ENCODE measurements at places on chromosomes 4 and X. TPM values are rescaled to one million over a fixed set of nuclear protein-coding genes. Genes with fewer than 3 reads are reported as not detected.
A peak's percentile ranks its signal among the peaks of the same experiment; 100 is the strongest.

HS6ST2 gene
- not detected for total RNA-seq

DNA sequence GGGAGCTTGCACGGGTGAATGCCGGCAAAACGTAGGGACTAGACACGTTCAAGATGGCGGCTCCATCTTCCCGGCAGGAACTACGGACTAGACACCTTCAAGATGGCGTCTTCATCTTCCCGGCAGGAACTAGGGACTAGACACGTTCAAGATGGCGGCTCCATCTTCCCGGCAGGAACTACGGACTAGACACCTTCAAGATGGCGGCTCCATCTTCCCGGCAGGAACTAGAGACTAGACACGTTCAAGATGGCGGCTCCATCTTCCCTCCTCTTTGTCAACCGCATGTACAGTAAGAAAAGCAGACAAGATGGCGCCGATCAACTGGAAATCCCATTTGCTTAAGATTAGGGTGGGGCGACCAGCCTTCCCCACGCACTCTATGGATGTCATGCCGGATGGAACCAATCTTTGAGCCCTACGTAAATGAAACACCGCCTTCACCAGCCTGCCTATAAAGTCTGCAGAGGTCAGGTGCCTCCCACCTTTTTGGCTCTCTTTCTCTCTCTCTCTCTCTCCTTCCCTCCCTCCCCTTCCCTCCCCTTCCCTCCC, 222.4 kb downstream of the CRLF2 start:
- peak overlapping the region; percentile 54 for H3K27ac ChIP-seq
- H3K27me3 ChIP-seq, result no peaks in the 10 kb centered on the region
- peak; percentile 86 for DNase-seq
- H3K4me3 ChIP-seq, result peak overlapping the region; percentile 33
- H3K36me3 ChIP-seq, result no peaks in the 10 kb centered on the region
- H3K4me1 ChIP-seq, result no peaks in the 10 kb centered on the region

GRCh38 chr4:31045724-31046318, 325.7 kb downstream of the PCDH7 start:
- no peak overlapping the region for H3K4me3 ChIP-seq
- H3K36me3 ChIP-seq, result no peaks in the 10 kb centered on the region
- H3K4me1 ChIP-seq, result no peaks in the 10 kb centered on the region

- no peaks in the 10 kb centered on the region for H3K27me3 ChIP-seq
- no peaks in the 10 kb centered on the region for H3K36me3 ChIP-seq
- H3K27ac ChIP-seq, result no peak overlapping the region
- H3K4me3 ChIP-seq, result no peak overlapping the region
- DNase-seq, result no peak
Observed at GRCh38 chr4:4254199-4254598, 6.2 kb upstream of the TMEM128 start.

ZMAT1 gene
- total RNA-seq, result 14.3 TPM

DNA sequence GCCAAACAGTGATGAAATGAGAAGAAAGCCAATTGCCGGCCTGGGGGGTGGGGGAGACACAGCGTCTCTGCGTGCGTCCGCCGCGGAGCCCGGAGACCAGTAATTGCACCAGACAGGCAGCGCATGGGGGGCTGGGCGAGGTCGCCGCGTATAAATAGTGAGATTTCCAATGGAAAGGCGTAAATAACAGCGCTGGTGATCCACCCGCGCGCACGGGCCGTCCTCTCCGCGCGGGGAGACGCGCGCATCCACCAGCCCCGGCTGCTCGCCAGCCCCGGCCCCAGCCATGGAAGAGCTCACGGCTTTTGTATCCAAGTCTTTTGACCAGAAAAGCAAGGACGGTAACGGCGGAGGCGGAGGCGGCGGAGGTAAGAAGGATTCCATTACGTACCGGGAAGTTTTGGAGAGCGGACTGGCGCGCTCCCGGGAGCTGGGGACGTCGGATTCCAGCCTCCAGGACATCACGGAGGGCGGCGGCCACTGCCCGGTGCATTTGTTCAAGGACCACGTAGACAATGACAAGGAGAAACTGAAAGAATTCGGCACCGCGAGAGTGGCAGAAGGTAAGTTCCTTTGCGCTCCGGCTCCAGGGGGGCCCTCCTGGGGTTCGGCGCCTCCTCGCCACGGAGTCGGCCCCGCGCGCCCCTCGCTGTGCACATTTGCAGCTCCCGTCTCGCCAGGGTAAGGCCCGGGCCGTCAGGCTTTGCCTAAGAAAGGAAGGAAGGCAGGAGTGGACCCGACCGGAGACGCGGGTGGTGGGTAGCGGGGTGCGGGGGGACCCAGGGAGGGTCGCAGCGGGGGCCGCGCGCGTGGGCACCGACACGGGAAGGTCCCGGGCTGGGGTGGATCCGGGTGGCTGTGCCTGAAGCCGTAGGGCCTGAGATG, at the start of gene SHOX:
TSS of gene SHOX (plus strand) at position 180 of the 885 bp plus-strand sequence. CDS start at position 287, 107 bp downstream.
- H3K4me3 ChIP-seq, result no peak within 1 kb of the TSS
- H3K4me1 ChIP-seq, result no peaks in the 10 kb centered on the region
- DNase-seq, result no peak
- H3K27me3 ChIP-seq, result peaks cover 32% of the 10 kb centered on the region
- H3K27ac ChIP-seq, result no peak within 1 kb of the TSS

DNA sequence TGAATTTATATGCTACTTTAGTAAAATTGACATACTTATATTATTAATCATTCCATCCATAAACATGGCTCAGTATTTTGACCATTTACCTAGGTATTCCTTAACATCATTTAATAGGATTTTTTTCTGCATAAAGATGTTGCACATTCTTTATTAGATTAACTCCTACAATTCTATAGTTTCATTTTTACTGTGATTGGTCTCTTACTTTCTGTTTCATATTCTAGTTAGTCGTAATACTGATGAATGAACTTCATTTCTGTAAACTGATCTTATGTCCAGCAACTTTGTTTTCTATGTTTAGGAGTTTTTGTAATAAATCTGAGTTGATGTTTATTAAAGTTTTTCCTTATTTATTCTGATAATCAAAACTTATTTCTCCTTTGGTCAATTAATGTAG, 278.2 kb upstream of the CXXC4 start:
- no peaks in the 10 kb centered on the region for H3K27me3 ChIP-seq
- no peak overlapping the region for H3K4me3 ChIP-seq
- H3K27ac ChIP-seq, result no peak overlapping the region
- no peak for DNase-seq

PNMA5 gene
- total RNA-seq, result not detected

GRCh38 chr4:41285864-41286235, 29.1 kb downstream of the UCHL1 start:
- DNase-seq, result no peak
- H3K27me3 ChIP-seq, result no peaks in the 10 kb centered on the region
- no peaks in the 10 kb centered on the region for H3K36me3 ChIP-seq
- H3K27ac ChIP-seq, result no peak overlapping the region

- DNase-seq, result no peak
- no peak overlapping the region for H3K27ac ChIP-seq
- H3K4me1 ChIP-seq, result peaks cover 6% of the 10 kb centered on the region
- no peaks in the 10 kb centered on the region for H3K27me3 ChIP-seq
- H3K36me3 ChIP-seq, result no peaks in the 10 kb centered on the region
- no peak overlapping the region for H3K4me3 ChIP-seq
Observed at GRCh38 chr4:112633477-112634235, 3.1 kb downstream of the ZGRF1 start.

GRCh38 chr4:8195841-8196458, 3.1 kb upstream of the SH3TC1 start:
- H3K4me1 ChIP-seq, result peaks cover 44% of the 10 kb centered on the region
- H3K4me3 ChIP-seq, result no peak overlapping the region
- no peak overlapping the region for H3K27ac ChIP-seq
- DNase-seq, result no peak

NUDT11 gene
- 2.7 TPM for total RNA-seq

DNA sequence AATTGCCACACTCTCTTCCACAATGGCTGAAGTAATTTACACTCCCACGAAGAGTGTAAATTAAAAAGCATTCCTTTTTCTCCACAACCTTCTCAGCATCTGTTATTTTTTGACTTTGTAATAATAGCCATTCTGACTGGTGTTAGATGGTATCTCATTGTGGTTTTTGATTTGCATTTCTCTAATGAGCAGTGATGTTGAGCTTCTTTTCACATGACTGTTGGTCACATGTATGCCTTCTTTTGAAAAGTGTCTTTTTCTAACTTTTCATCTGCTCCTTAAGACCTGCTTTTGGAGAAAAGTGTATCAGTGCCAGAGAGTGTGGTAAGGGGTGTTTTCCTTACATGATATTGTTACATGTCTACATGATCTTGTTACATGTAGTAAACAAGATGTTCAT, 25.7 kb downstream of the GUCY1A1 start:
- H3K27me3 ChIP-seq, result no peaks in the 10 kb centered on the region
- H3K27ac ChIP-seq, result no peak overlapping the region
- DNase-seq, result no peak
- no peaks in the 10 kb centered on the region for H3K4me1 ChIP-seq
- H3K4me3 ChIP-seq, result no peak overlapping the region
- H3K36me3 ChIP-seq, result no peaks in the 10 kb centered on the region

GRCh38 chr4:718460-718859, 12.8 kb downstream of the PCGF3 start:
- H3K4me1 ChIP-seq, result peaks cover 12% of the 10 kb centered on the region
- H3K27me3 ChIP-seq, result no peaks in the 10 kb centered on the region
- no peak for DNase-seq
- H3K27ac ChIP-seq, result no peak overlapping the region

PLS3 gene
- total RNA-seq, result not detected

MUC7 gene
- total RNA-seq, result not detected

CSAG3 gene
- not detected for total RNA-seq

- no peak for DNase-seq
- H3K36me3 ChIP-seq, result no peaks in the 10 kb centered on the region
- H3K27me3 ChIP-seq, result no peaks in the 10 kb centered on the region
- H3K27ac ChIP-seq, result no peak overlapping the region
- H3K4me3 ChIP-seq, result no peak overlapping the region
Observed at GRCh38 chr4:107380836-107381438, 339.1 kb downstream of the PAPSS1 start.

F9 gene
- not detected for total RNA-seq

FAAH2 gene
- 1.2 TPM for total RNA-seq

DNA sequence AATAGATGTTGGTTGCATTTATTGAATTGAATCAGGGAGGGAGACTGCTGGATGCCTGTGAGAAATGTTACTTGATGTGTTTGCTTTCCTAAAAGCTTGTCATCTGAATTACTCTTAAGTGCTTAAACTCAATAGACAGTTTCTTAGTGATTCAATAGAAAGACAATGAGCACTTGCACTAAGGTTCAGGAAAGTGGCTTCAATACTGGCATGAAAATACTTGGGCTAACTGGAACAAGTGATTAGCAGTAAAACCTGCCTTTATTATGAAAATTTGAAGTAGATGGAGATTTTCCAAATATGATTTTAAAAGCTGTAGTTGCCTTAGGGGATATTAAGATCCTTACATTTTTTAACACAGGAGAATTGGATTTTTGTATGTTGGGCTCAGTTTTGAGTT, 123.3 kb downstream of the RNF150 start:
- H3K36me3 ChIP-seq, result no peaks in the 10 kb centered on the region
- no peaks in the 10 kb centered on the region for H3K4me1 ChIP-seq
- no peak for DNase-seq
- H3K27me3 ChIP-seq, result no peaks in the 10 kb centered on the region
- H3K4me3 ChIP-seq, result no peak overlapping the region
- no peak overlapping the region for H3K27ac ChIP-seq

- DNase-seq, result no peak
- H3K27ac ChIP-seq, result no peak overlapping the region
- H3K36me3 ChIP-seq, result no peaks in the 10 kb centered on the region
- no peaks in the 10 kb centered on the region for H3K27me3 ChIP-seq
- no peak overlapping the region for H3K4me3 ChIP-seq
Observed at GRCh38 chr4:20319825-20320612, 68.3 kb downstream of the SLIT2 start.

CLRN2 gene
- not detected for total RNA-seq

GRCh38 chr4:101458914-101459313, 111.6 kb upstream of the PPP3CA start:
- H3K27me3 ChIP-seq, result no peaks in the 10 kb centered on the region
- no peak overlapping the region for H3K27ac ChIP-seq
- no peak overlapping the region for H3K4me3 ChIP-seq
- no peaks in the 10 kb centered on the region for H3K36me3 ChIP-seq
- DNase-seq, result no peak
- no peaks in the 10 kb centered on the region for H3K4me1 ChIP-seq

DNA sequence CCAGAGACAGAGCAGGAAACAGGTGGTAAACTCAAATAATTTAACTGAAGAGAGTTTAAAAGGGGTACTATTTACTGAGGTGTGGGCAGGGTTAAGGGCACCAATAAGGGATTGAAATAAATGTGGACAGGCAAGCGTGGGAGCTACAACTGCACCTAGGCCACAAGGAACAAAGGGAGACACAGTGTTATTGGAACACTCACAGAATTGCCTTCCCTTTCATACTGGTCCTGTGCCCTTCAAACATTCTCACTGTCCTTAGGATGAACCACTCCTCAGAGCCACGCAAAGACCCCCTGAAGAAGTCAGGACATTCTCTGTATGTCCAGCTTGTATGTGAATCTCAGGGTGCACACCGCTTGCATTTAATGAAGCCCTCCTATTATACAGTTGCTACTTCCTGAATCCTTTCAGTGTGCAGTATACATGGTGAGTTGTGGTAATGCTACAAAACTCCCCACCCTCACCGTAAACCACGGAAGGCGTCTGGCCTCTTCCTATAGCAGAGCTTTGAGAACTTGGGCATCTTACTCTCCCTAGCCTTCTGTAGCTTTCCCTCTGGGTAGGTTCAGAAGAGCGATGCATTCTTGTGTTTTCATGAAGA, 9.6 kb upstream of the MRPL1 start:
- no peak overlapping the region for H3K4me3 ChIP-seq
- H3K27me3 ChIP-seq, result no peaks in the 10 kb centered on the region
- H3K4me1 ChIP-seq, result peaks cover 58% of the 10 kb centered on the region
- DNase-seq, result peak; percentile 92

GPRIN3 gene
- 48.5 TPM for total RNA-seq

DNA sequence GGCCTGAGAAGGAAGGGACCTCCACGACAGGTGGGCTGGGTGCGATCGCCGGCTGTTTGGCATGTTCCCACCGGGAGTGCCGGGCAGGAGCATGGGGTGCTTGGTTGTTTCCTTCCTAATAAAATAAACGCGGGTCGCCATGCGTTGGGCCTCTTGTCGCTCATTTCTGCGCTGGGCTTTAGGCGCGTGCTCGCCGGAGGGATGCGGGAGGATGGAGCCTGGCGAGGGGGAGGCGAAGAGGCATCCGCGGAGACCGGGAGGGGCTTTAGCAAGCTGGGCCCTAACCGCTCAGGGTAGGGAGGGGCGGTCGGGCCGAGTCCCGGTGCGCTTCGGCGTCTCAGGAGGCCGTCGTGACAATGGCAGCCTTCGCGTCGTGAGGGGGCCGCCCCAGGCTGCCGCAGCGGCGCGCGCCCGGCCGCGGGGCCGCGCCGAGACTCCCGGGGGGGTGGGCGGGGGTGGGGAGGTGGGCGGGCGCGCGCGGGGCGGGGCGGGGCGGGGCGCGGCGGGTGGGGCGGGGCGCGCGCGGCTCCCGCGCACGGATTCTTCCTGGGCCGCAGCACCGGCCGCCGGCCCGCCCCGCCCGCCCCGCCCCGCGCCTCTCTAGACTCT, 476 bp upstream of the GDI1 start:
- H3K27me3 ChIP-seq, result no peaks in the 10 kb centered on the region
- H3K27ac ChIP-seq, result peak overlapping the region; percentile 81
- peaks cover 29% of the 10 kb centered on the region for H3K4me1 ChIP-seq

GRCh38 chrX:149962859-149963757, 24.8 kb upstream of the EOLA2 start:
- peaks cover 17% of the 10 kb centered on the region for H3K36me3 ChIP-seq
- DNase-seq, result no peak
- no peak overlapping the region for H3K4me3 ChIP-seq
- no peak overlapping the region for H3K27ac ChIP-seq
